ENCODE measurements at places on chromosomes 2 and 18. TPM values are rescaled to one million over a fixed set of nuclear protein-coding genes. Genes with fewer than 3 reads are reported as not detected.

DNA sequence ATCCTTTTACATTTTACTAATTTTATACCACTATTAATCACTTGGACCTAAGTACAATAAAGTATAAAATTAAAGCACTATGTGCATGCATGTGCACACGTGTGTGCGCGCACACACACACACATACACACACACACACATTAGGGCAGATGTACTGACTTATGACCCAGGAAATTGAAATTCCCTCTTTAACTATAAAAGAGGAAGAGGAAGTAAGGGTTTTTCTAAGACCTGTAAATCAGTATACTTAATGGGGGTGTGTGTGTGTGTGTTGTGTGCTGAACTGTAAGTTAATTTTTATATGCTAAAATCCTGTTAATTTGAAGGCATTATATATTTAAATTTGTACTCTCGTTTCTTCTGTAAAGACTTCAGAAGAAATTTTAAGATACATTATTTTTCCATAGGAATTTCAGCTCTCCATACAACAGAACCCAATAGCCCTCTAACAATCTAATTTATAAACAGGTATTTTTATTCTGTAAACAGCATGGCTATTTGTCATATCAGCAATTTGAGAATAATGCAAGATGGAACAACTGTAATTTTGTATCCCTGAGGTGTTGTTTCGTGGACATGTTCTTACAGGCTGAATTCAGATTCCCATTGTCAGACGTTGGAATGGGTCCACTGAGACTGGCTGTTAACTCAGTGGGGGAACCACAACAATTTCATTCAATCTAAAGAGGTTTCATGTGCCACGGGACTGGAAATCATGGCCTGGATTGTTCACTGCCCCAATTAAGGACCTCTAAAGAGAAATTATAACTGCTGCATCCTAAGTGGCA is 90.9 kb downstream of the PLA2R1 start:
- DNase-seq, result no peak

DNA sequence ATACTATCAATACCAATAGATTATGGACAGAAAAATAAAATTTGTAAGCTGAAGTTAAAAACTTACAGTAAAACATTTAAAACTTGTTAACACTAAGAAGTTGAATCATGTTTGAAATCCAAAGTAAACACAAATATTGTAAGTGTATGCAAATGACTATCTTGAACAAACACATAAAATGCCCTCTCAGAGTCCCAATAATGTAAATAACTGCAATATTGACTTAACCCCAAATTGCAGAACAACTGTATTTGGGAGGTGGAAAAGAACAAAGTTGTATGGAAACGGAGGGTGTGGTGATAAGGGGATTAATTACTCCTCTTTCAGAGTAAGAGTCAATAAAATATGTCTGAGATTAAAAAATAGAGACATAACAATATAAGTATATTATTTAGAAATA is 140.0 kb upstream of the NOL4 start:
- DNase-seq, result no peak

The IAH1 gene
- 45.9 TPM for total RNA-seq

DNA sequence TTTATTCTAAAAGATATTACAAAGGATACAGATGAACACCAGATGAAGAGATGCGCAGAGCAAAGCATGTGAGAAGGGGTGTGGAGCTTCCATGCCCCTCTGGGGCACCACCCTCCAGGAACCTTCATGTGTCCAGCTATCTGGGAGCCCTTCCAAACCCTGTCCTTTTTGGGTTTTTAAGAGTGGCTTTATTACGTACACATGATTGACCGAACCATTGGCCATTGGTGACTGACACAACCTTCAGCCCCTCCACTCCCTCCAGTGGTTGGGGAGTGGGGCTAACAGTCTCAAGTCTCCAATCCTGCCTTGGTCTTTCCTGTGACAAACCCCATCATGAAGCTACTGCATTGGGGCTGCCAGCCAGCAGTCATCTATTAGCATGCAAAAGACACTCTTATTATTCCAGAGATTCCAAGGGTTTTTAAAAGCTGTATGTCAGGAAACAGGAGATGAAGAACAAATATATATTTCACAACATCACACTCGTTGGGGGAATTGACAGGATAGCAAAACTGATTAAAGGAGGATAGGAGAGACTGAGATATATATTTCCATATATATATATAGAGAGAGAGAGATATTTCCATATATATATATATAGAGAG is 19.4 kb downstream of the IL1B start:
- DNase-seq, result no peak

DNA sequence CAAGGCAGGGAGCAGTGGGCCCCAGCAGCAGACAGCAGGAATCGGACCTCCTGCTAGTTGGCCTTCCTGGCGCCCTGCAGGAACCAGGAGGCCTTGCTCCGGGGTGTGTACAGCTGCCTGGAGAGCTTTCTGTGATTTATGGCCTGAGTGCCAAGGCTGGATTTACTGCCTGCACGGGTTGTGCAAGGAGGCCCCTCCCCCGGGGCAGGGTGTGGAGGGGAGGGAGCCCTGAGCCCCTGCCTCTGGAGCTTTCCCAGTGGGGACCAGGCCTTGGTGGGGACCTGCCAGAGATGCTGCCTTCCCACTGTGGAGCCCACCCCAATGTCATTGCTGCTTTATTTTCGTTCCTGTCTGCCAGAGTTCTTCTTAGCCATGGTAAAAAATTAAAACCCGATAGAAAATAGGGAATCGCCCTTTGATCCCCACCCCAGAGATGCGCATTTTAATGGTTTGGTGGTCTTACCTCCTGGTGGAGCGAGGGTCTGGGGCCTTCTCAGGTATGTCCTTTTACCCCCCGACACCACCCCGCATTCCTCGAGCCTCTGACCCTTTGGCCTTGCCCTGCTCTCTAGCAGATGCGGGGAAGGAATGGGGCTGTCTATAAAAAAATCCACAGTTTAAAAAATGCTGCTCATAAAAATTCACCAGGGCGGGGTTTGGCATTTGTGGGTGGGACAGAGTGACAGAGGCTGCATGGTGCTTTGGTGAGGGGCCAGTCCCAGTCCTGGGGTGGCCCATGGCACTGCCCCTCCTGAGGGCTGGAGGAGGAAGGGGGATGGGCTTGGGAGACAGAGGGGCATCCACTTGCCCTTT is 6.9 kb upstream of the RALB start:
- DNase-seq, result no peak

The SIGLEC15 gene
- 1.9 TPM for total RNA-seq

DNA sequence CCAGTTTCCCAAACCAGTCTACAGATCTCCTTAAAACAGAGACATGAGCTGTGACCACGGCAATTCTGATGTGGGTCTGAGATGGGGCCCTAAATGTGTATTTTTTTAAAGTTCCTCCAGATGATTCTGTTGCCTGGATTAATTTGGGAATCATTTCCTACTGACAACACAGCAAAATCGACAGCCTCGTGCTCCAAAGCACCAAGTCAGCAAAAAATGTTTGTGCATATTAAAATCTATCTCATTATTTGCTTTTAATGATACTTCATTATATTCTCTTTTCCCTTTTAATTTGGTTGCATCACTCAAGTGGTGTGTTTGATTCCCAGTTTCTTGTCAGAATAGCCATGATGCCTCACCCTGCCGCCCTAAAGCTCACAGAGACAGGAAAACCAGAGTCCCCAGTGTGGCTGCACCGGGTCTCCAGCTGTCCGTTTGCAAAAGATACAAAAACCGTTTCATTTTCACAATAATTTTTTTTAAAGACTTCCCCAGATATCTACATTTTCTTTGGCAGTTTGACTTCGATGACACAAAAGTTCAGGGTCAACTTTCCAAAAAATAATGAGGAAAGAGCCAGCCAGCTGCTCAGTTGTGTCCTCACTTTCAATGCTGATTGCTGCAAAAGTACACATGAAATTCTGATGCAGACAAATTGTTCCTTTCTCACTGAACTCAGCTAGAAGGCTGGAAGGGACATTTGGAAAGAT is 443.2 kb upstream of the ID2 start:
- no peak for DNase-seq

The SP9 gene
- total RNA-seq, result not detected

The EDAR gene
- not detected for total RNA-seq

DNA sequence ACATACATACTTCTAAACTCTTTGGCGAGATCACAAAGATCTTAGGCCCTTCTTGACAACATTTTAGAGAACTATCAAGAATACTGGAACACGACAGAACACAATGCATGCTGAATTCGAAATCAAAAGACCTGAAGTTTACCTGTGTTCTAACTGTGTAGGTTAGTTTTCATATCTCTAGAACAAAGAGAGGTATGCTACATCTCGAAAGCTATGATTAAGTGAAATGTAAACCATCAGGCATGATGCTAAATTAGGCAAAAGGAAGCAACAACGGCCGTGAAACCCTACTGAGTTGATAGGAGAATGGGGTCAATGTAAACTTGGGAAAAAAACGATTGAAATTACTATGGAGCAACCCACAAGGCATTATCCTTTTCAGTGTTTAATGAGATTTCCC is 43.7 kb downstream of the IKZF2 start:
- DNase-seq, result no peak

The ACVR1C gene
- 0.67 TPM for total RNA-seq

The CDCA7 gene
- not detected for total RNA-seq

DNA sequence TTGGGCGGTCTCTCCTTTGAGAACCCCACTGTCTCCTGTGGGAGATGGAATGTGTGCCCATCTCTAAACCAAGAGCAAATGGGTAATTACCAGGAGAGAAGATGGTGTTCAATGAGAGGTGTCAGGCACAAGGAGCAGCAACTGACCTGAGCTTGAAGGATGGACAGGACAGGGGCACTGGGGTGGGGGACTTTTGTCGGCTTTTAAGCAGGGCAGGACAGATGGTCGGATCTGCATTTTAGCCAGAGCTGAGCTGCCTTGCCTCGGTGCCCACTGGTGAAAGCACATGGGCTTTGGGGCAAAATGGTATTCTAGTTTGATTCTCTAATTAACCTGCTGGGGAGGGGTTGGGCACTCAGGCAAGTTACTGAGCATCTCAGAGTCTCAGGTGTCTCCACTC is 98.0 kb downstream of the INHBB start:
- DNase-seq, result no peak

DNA sequence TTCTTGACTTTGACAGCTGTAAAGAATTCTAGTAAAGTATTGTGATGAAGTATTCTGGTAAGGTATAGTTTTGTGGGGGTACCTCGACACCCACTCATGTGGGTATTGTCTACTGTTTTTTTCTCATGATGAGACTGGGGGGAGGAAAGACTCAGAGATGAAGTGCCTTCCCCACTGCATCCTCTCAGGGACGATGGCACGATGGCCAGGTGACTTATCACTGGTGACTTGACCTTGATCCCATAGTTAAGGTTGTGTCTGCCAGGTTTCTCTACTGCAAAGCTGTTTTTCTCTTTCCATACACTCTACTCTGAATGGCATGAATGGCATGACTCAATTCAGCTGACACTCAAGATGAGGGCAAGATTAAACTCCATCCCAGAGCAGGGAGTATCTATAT is 936 bp upstream of the CCDC68 start:
- no peak for DNase-seq

- DNase-seq, result no peak
Measured at GRCh38 chr2:68565273-68565672, 78.1 kb upstream of the PROKR1 start.

Measured in right atrium auricular region (tissue), 2 donors.